Neuronal stem cell (in vitro differentiated cells): ENCODE measurements at places on chromosomes 7 and 10.

DNA sequence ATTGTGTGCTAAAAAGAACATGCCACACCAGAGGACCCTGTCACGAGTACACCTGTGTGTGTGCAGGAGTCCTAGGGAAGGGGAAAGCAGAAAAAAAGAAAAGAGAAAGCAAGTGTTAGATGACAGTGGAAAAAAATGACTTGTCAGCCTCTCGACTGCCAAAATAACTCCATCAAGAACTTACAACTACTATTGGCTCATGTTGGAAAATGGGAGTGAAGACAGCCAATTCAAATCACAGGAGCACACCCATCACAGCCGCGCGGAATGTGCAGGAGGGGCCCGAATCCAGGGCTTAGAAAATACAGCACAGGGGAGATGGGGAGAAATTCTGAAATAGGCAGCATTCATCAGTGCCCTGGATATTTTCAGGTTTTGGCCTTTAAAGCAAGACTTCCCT, 38.1 kb upstream of the FOXI2 start:
- no peak overlapping the region for H3K4me3 ChIP-seq
- no peaks in the 10 kb centered on the region for H3K36me3 ChIP-seq
- no peak overlapping the region for H3K27ac ChIP-seq
- no peaks in the 10 kb centered on the region for H3K27me3 ChIP-seq
- H3K4me1 ChIP-seq: no peaks in the 10 kb centered on the region

DNA sequence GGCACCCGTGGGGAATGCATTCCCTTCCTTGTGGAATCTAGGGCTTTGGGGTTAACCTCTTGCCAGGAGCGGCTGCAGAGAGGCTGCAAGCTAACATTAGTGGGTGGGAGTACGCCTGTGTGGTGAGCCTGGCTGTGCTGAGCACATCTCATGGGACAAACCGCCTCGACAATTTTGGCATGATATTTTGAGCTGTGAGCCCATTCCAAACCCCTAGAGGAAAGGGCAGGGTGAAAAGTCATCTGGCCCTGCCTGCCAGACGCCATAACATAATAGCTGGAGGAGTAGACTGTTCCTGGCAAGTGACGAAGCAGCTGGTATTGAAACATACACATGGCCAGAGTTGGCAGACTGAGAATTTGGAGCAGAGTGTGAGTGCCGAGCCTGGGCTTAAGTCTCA, 110.0 kb downstream of the TACC2 start:
- H3K4me1 ChIP-seq: no peaks in the 10 kb centered on the region
- DNase-seq: no peak
- no peak overlapping the region for H3K27ac ChIP-seq
- no peak overlapping the region for H3K4me3 ChIP-seq
- H3K27me3 ChIP-seq: no peaks in the 10 kb centered on the region

DNA sequence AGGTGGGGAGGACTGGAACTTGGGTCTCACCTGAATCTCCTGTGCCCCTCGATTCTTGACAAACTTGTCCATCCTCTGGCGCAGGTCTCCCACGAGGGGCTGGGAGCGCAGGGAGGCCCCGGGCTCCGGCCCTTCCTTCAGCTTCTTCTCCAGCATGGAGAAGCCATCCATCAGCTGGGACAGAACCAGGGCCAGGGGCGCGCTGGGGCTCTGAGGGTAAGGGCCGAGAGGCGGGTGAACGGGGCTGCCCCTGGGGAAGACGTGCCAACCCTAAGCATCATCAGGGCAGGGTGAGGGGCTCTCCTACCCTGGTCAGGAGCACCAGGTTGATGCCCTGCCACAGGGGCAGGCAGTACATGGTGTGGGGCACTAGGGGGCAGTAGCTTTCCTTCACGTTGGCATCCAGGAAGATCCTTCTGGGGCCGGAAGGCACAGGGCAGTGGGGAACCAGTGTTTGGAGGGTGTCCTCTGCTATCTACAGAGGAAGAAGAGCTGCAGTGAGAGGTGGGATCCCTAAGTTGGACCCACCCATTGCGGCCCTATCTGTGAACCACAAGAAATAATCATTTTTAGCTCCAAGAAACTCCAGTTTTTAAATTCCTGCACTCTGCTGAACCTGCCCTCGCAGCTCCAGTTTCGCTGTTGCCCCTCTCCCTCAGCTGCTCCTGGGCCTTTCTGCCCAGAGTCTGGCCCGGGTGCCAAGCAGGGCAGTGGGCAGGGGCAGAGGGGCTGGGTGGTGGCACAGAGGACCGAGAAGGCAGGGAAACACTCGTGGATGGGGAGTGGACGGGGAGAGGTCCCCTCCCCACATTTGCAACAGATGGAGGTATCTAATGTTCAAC, 10.8 kb upstream of the PYROXD2 start:
- no peak overlapping the region for H3K27ac ChIP-seq
- H3K4me1 ChIP-seq: no peaks in the 10 kb centered on the region
- H3K27me3 ChIP-seq: no peaks in the 10 kb centered on the region
- DNase-seq: peak; percentile 46
- H3K36me3 ChIP-seq: peaks cover 39% of the 10 kb centered on the region

DNA sequence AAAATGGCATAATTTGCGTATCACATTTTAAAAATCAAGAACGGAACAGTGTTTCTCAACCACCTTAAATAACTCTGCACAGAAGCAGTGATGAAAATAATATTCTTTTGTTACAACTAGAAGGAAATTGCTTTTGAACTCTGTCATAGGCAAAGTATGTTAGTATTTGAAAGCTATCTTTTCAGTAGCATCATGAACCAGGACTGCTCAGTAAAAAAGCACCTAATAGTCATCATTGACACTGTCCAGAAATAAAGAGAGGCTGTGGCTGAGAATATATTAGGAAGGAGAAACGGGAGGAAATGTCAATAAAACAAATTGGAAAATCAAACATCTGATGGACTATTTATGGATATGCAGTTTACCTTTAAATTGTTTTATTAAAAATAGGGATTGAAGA, 237.2 kb upstream of the AKR1E2 start:
- no peaks in the 10 kb centered on the region for H3K27me3 ChIP-seq
- H3K27ac ChIP-seq: no peak overlapping the region
- H3K36me3 ChIP-seq: no peaks in the 10 kb centered on the region
- H3K4me3 ChIP-seq: no peak overlapping the region

DNA sequence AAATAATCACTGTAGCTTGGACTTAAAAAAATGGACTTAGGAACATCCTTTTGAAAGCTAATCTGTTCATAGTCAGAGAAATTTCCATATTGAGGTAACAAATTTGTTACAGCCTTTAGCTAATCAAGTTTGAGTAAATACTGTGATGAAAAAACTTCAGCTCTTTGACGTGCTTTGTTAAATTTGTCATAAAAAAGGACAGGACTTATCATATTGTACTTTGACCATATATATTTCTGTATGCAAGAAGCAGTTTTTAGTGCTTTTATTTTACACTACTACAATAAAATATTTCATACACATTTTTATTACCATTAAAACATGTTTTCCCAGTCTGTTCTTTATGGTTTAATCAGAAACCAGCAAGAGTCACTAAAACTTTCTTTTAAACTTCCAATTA, 14.5 kb upstream of the CYCS start:
- H3K27ac ChIP-seq: no peak overlapping the region
- peaks cover 3% of the 10 kb centered on the region for H3K36me3 ChIP-seq
- H3K4me1 ChIP-seq: no peaks in the 10 kb centered on the region
- no peaks in the 10 kb centered on the region for H3K27me3 ChIP-seq
